ENCODE measurements at places on chromosomes 3 and 15.

DNA sequence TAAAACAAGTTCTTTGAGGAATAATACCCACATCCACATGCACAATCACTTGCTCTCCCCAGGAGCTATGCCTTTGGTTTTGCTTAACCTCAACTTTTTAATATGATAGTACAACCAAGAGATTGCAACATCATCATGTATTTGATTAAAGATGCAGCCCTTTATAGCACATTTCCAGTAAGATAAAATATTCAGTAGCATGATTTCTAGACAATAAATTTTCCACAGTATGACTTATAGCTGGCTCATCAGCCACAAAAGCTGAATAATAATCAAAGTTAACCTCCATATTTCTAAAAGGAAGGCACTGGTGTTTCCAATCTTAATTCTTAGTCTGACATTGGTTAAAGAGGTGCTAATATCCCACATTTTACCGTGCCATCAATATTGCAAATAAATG is 622.5 kb downstream of the TBL1XR1 start:
- DNase-seq, result no peak

DNA sequence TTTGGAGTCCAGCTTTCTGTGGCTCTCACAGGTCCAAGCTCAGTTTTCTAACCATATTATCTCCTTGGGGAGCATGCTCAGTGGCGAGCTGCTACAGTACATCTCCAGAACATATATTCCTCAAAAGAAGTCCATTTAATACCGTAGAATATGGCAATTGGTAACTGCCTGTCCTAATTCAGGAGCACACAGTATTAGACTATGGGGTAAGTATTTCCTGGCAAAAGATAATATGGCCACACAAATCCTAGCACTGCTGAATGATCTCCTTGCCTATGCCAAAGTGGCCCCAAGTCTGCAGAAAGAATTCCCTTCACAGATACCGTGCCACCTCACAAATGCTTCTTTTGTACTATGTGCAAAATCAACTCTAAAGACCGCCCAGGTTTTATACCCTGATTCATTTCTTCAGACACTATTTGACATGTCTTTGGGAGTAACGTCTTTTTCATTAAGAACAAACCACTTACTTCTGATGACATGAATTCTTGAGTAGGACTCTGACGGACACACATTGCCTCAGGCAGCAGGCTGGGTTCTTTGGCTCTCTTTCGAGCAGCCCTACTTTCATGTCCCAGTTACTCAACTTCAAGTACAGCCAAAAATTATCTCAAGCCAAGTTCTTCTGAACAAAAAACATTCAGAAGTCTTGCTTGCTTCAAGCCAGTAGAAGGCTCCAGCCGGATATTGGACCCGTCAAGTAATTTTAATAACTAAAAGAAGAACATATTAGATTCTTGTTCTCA is 368.3 kb upstream of the DCBLD2 start:
- DNase-seq, result no peak

DNA sequence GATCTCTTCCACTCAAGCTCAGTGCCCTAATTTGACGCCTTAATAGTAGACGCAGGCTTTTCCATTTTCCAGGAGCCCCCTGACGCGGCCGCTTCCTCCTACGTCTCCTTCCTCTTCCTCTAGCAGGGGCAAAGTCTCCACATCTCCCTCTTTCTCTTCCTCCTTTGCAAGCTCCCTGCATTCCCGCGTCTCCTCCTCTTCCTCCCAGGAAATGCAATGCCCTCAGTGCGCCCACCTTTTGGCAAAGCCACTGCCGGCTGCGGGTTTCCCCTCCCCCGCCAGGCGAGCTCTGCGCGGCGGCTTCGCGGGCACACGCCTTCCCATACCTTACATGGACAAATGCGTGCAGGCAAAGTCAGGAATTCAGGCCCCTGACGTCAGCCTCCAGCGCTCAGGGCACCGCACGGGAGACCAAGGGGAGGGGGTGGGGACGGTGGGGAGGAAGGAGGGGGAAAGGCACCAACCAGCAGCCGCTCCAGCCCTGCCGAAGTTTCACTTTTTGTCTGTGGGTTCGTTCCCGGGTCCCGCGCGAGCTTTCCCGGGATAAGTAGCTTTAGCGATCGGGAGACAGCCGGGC is 432 bp upstream of the LPP start:
- peak; percentile 77 for DNase-seq

GRCh38 chr3:31947671-31948091 is 33.4 kb downstream of the OSBPL10 start:
- peak; percentile 69 for DNase-seq

DNA sequence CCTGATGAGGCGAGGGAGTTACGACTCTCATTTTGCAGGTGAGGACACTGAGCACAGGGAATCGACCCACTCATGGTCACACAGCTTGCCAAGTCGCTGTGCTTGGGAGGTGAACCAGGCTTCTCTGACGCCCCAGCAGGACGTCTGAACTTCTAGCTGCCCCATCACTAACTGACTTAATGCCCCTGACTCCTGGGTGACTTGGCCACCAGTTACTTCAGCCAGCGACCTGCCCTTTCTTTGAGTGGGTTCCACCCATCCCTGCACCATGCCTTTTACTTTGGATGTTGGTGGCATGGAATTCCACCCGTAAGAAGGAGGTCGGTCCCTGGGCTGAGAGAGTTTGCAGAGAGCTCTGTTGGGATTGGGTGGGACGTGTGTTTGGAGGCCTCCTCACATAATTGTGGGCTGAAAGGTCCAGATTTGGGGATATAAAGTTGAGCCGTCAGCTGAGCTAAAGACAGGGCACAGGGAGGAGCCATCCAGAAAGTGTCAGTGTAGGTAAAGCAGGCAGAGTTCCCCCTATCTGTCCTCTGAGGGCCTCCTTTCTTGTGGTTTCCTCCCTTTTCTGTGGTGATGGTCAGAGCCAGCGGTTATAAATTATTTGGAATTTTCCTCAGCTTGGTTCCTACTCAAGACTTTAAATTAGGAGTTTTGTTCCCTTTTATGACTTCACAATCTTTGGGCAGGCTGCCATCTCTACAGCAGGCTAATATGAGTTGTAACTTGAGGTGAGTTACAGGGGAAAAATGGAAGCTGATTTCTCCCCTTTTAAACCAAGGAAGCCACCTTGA is 55.0 kb downstream of the FLNB start:
- no peak for DNase-seq

- no peak for DNase-seq
These were observed 49.5 kb downstream of the EFCAB12 start for GRCh38 chr3:129378949-129379348.

DNA sequence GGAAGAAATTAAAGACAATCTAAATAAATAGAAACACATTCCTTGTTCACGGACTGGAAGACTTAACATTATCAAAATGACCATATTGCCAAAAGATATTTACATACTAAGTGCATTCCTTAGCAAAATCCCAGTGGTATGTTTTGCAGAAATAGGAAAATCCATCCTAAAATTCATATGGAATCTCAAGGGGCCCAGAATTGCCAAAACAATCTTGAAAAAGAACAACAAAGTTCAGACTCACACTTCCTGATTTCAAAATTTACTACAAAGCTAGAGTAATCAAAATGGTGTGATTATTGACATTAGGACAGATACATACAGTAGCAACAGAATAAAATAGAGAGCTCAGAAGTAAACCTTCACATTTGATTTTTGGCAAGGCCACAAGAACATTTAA is 515.5 kb downstream of the OCA2 start:
- no peak for DNase-seq

DNA sequence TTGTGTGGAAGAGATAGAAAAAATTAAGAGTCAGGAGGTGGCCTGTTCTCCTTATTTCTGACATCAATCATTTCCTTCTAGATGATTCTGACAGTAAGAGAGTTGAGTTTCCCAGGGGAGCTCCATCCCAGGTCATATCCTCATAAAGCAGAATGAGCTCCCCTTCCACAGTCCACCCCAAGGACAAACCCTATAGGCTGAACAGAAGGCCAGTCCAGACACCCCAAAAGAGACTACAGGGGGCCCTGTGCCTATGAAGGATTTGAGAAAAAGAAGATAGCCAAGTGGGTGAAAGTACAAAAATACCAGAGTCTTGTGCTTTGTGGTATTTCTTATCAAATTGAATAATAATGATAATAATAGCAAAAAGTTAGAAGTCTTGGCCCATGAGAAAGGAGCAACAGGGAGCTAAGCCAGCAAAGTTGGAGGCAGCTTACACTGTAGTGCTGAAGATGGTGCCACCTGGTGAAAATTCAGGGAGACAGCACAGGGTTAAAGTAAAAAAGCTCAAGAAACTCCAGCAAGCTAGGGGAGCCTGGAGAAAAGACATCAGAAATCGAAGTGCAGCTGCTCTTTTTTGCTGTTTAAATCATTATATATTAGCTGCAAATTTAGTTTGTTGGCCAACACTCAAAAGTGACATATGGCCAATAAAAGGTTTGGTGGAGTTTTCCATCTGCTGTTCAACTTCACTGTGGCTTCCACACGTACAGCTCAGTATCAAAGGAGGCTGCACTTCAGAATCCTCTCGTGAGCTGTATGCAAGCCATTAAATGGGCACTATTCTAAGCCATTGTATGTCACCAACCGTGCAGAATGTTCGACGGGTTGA is 35.8 kb upstream of the SLC24A5 start:
- peak; percentile 21 for DNase-seq

Measured in trophoblast cell (in vitro differentiated cells and primary cell).